ENCODE measurements at places on chromosomes 7 and 10. TPM values are rescaled to one million over a fixed set of nuclear protein-coding genes. Genes with fewer than 3 reads are reported as not detected.

ASB4 gene
- total RNA-seq: not detected

HGF gene
- 0.06 TPM for total RNA-seq

ANKRD22 gene
- 0.78 TPM for total RNA-seq

GRCh38 chr10:427761-428519, 261.5 kb downstream of the DIP2C start:
- DNase-seq: no peak

DNA sequence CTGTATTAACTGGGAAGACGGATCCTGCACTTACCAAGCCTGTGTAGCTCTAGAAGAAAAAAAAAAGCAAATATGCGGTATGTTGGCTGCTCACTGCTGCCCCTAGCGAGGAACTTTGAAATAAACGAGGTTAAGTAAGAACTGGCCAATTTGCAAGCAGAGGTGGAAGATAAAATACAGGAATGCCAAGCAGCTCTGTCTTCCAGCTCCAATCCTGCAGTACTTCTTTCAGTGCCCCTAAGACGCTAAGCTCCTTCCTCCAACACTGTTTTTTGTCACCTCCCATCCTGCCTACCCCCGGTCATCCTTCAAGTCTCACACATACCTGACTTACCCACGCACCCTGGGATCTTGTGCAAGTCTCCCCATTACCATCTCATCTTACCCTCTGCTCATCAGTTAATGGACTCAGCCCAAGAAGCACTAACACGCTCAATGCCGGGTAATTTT, 809 bp downstream of the C10orf143 start:
- peak; percentile 75 for DNase-seq

DNA sequence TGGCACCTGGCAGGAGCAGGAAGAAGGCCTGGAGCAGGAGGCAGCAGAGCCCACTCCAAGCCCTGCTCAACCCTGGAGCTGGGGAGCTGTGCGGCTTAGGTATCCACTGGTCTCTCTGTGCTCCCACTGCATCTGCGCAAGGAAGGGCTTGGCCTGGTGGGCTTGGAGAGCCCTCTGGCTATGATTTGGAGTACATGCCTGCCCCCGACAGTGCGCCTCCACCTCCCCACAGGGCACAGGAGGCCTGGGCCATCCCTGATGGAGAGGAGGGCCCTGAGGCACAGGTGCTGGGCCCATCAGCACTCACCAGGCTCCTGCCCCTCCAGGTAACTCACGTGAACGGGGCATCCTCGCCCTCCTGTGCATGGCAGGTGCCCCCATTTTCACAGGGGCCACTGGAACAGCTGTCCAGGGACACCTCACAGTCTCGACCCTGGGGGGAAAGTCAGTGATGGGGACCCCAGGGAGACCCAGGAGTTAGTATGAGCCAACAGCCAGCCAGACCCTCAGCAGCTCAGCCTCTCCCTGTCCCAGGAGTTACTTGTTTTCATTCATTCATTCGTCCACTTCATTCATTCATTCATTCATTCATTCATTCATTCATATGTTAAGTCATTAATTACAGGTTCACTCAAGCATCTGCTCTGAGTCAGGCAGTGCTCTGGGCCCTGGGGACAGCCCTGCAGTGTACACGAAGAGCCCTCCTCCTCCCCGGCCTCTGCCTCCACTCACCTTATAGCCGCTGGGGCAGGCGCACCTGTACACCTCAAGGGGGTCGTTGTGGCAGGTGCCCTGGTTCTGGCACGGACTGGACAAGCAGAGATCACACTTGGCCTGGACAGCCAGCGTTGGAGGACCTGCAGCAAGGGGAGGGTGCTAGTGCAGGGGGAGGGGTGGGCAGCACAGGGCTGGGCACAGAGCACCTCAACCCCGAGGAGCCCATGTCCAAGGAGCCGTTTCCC, 167.2 kb downstream of the SLIT1 start:
- DNase-seq: peak; percentile 48

- DNase-seq: no peak
These were observed 27.7 kb upstream of the CAMK1D start for GRCh38 chr10:12321641-12322040.

- DNase-seq: no peak
These were observed 108.8 kb upstream of the CDK1 start for GRCh38 chr10:60669501-60669900.

DNA sequence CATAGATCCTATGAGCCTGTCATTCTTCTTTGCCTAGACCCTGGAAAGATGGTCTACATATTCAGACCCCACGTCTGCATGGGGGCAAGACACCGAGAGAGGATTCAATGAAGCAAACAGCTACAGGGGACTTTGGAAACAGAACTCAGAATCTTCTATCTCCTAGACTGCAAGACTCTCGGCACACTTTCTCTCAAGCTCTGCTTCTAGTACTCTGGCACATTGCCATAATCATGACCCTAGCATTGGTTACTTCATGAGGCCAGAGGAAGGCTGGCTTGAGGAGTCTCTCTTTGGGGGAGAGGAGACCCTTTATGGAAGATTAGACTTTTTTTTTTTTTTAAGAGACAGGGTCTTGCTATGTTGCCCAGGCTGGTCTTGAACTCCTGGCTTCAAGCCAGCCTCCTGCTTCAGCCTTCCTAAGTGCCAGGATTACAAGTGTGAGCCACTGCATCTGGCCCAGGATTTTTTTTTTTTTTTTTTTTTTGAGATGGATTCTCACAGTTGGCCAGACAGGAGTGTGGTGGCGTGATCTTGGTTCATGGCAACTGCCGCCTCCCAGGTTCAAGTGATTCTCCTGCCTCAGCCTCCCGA, 20.7 kb downstream of the CCDC3 start:
- DNase-seq: no peak

GRCh38 chr10:31421322-31421721, 102.3 kb downstream of the ZEB1 start:
- no peak for DNase-seq
